ENCODE measurements at places on chromosomes 5 and 9. TPM values are rescaled to one million over a fixed set of nuclear protein-coding genes. Genes with fewer than 3 reads are reported as not detected.

- peaks cover 25% of the 10 kb centered on the region for H3K4me1 ChIP-seq
- DNase-seq, result peak; percentile 55
- H3K4me3 ChIP-seq, result peak overlapping the region; percentile 95
- H3K27ac ChIP-seq, result peak overlapping the region; percentile 22
Measured at GRCh38 chr5:138466125-138466899, 1.0 kb downstream of the EGR1 start.

Gene LOX
- 1.0 TPM for total RNA-seq

Gene SH3GL2
- total RNA-seq, result not detected

DNA sequence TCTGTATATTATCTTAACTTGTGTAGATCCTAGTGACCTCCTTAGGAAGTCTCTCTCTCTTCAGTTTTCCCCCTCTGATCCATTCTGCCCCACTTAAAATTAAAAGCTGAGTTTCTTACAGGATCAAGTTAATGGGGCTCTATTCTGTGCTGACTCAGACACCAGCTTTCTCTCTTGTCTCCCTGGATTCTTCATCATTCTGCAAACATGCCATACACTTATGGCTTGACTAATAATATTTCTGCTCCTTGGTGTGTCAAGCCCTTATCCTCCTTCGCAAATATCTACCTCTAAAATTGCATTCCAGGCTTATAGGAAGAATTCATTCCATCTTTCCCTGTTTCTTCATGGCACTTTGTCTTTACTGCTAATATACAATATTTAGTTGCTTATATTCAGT is 18.1 kb downstream of the LRRC70 start:
- H3K27ac ChIP-seq, result no peak overlapping the region
- H3K36me3 ChIP-seq, result no peaks in the 10 kb centered on the region
- DNase-seq, result no peak
- no peak overlapping the region for H3K4me3 ChIP-seq
- H3K4me1 ChIP-seq, result no peaks in the 10 kb centered on the region

Gene FGF18
- not detected for total RNA-seq

Gene SPTAN1
- 86.5 TPM for total RNA-seq

Gene DENND4C
- total RNA-seq, result 20.5 TPM

- H3K36me3 ChIP-seq, result no peaks in the 10 kb centered on the region
- no peaks in the 10 kb centered on the region for H3K27me3 ChIP-seq
- H3K27ac ChIP-seq, result peak overlapping the region; percentile 20
- no peak overlapping the region for H3K4me3 ChIP-seq
- DNase-seq, result no peak
Measured at GRCh38 chr9:13716601-13717321, 437.3 kb upstream of the MPDZ start.

- peaks cover 4% of the 10 kb centered on the region for H3K4me1 ChIP-seq
- no peak overlapping the region for H3K27ac ChIP-seq
- DNase-seq, result no peak
- no peak overlapping the region for H3K4me3 ChIP-seq
Measured at GRCh38 chr9:93020771-93021670, 37.5 kb upstream of the SUSD3 start.

DNA sequence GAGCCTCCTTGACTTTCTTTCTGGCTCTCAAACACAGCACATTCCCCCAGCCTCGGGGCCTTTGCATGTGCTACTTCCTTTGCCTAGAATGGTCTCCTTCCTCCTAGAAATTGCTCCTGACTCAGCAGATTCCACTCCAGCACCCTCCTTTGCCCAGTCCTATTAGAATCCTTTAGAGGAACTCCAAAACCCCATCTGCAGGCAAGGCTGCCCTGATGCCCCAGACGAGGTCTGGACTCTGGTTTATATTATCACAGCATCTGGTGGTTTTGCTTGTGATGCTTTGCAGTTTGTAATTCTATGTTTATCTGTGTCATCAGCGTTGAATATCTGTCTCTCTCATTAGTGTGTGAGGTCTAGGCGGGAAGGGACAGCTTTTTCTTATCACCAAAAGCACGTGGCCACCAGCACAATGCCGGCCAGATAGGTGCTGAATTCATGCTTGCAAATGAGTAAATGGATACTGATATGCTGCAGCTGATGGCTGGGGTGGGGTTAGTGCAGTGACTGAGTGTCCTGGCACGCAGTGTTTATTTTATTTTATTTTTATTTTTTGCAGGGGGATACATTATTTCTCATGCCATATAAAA is 30.0 kb upstream of the ANKH start:
- H3K4me1 ChIP-seq, result no peaks in the 10 kb centered on the region
- no peaks in the 10 kb centered on the region for H3K36me3 ChIP-seq
- H3K27ac ChIP-seq, result no peak overlapping the region
- H3K4me3 ChIP-seq, result no peak overlapping the region
- H3K27me3 ChIP-seq, result no peaks in the 10 kb centered on the region

GRCh38 chr9:2560180-2560579 is 61.4 kb upstream of the VLDLR start:
- H3K27me3 ChIP-seq, result no peaks in the 10 kb centered on the region
- H3K4me1 ChIP-seq, result no peaks in the 10 kb centered on the region
- H3K4me3 ChIP-seq, result no peak overlapping the region
- no peak for DNase-seq

DNA sequence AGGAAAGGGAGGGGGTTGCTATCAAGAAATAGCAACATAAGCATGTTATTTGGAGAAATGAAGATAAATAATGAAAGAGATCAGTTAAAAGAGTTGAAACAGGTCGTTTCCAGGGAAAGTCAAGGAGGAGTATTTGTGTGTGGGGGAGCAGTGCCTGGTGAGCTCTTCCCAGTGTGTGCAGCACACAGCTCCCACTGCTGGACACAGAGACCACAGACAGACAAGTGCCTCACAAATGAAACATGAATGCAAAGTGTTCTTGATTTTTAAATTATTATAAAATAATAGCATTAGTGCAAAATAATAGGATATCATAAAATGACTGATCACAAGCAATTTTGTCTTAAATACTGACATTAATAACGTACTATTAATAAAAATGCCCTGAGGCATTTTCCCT is 40.8 kb downstream of the LIFR start:
- no peaks in the 10 kb centered on the region for H3K27me3 ChIP-seq
- DNase-seq, result no peak
- no peaks in the 10 kb centered on the region for H3K36me3 ChIP-seq
- no peak overlapping the region for H3K27ac ChIP-seq
- H3K4me1 ChIP-seq, result no peaks in the 10 kb centered on the region
- no peak overlapping the region for H3K4me3 ChIP-seq

All from liver (tissue), 10 donors.